ENCODE measurements at places on chromosomes 2 and 18.

DNA sequence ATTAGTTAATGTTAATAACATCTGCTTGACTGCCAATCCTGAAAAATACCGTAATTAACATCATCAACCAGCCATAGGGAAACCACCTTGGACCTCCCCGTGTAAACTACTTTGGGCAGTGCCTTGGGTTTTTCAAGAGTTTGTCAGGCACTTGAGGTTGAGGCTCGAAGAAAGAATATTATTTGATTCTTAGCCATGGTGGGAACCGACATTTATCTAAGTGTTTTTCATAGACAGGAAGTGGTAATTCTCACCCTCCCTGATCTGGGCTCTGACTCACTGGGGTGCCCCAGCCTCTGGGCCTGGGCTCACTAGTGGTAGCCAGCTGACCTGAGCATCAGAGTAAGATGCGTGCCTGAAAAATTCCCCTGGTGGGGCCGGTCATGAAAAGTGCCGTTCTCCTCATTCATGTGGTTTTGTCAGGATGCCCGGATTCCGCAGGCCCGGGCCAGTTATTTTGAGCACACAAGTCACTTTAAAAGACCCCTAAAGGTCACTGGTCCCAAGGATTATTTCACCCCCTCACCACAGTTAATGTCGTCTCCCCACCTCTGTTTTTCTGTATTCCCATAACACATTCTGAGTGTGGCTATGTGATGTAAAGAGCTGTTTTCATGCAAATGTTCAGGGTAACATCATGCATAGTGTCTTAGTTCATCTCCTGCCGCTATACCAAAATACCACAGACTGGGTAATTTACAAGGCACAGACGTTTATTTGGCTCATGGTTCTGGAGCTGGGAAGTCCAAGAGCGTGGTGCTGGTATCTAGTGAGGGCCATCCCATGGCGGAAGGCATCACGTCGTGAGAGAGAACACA, 21.6 kb upstream of the SPATA3 start:
- DNase-seq: no peak

- DNase-seq: no peak
These were observed 20.4 kb upstream of the KCNS3 start for GRCh38 chr2:17858064-17858463.

GRCh38 chr2:68412127-68412819, 47.2 kb downstream of the PLEK start:
- no peak for DNase-seq

GRCh38 chr2:195296490-195296889, 360.5 kb upstream of the SLC39A10 start:
- DNase-seq: no peak

DNA sequence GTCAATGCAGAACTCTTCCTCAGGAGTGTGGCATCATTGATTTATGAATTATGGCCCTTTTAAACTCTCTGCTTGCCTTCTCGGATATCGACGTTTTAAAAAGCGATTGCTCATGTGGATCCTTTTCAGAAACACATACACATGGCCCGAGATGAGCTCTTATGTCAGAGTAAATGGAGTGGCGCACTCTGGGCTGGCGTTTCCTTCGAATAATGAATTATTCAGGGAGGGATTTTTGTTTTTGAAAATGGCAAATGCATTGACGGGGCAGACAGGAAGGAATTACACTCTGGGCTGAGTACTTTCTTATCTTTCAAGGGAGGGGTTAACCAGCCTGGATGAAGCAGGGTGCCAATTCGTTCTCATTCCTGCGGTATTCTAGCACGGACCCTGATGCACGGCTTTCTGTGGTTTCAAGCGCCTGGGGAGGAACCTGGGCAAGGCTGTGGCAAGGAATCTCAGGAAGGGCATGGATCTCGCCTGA, 142.7 kb downstream of the PRKCE start:
- DNase-seq: no peak

GRCh38 chr2:205657579-205657978, 24.7 kb upstream of the NRP2 start:
- DNase-seq: no peak

DNA sequence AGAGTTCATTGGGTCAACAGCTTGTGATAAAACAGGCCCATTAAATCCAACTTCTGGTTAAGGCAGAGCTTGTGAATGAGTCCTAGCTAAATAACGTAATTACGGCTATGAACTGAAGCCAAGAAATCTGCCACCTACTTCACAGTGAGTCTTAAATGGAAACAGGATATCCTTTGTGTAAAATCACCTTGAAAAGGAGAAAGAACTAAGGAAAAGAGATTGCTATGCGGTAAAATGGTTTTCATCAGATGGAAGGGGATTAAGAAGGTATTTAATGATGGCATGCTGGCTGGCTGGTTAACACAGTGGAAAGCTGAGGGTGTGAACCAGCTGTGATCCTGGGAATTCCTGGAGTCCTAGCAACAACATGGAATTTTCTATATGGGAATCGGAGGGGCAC, 156.6 kb downstream of the DOK6 start:
- no peak for DNase-seq

- DNase-seq: no peak
These were observed 8.8 kb downstream of the TRIB2 start for GRCh38 chr2:12725233-12726187.

GRCh38 chr18:7742224-7742623, 175.1 kb downstream of the PTPRM start:
- no peak for DNase-seq

DNA sequence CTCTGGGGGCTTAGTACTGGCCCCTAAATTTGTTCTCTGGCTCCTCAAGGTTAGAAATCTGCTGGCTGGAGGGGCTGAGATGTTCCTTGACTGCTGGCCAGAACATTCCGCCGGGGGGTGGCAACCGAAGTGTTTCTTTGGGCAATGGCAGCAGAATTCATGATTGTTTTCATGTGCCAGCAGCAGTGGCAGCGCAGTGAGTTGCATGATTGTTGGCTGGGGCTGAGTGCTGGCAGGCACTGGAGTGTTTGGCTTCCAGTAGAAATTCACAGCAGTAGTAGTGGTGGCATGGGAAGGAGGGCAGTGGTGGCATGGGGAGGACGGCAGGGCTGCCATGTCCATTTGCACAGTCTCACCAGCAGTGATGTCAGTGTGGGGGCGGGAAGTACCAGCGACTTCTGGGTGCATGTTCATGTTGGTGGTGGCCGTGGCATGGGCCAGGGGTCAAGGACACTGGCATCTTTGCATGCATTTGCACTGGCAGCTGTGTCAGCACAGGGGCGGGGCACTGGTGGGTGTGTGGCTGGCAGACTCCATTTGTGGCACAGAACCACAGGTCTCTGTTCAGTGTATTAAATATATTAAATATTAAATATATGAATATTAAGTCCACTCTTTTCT, 130.6 kb upstream of the CDH7 start:
- DNase-seq: no peak

Measured in left ventricle myocardium inferior (tissue), 1 donor.